ENCODE measurements at places on chromosomes 12 and 14.

GRCh38 chr14:75258079-75258802 lies 20.4 kb upstream of the FOS start:
- DNase-seq, result no peak

DNA sequence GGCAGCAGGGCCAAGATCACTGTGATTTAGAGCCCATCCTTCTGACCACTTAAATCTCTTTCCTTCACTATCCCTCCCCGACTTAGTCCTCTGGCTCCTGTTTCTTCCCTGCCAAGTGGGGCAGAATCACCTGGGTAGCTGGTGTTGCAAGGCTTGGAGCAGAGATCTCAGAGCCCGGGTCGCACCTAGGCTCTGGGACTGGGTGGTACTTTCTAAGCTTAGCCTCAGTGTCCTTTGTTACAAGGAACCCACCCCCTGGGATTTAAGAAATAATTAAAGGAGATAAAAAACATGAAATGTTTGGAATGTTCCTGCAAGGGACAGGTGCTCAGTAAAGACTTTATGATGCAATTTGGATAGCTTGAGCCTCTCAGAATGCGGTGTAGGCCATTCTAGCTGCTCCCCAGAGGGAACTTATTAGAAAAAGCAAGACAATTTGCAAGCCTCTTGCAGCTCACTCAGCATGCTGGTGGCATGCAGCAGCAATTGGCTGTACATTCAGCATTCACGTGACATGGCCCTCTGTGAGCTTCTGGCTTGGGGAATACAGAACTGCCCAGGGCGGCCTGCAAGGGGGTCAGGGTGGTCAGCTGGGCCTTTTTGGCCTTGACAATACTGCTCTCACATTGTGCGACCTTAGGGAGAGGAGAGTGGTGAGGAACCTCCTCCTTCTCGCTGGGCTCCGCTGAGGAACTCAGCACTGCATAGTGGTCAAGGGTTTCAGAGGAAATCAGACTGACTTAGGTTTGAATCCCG lies 16.8 kb downstream of the C14orf132 start:
- no peak for DNase-seq

- no peak for DNase-seq
These were observed 608.5 kb downstream of the TMEM121 start for GRCh38 chr14:106134886-106135285.

- DNase-seq, result no peak
These were observed 68.3 kb upstream of the FICD start for GRCh38 chr12:108446766-108447165.

DNA sequence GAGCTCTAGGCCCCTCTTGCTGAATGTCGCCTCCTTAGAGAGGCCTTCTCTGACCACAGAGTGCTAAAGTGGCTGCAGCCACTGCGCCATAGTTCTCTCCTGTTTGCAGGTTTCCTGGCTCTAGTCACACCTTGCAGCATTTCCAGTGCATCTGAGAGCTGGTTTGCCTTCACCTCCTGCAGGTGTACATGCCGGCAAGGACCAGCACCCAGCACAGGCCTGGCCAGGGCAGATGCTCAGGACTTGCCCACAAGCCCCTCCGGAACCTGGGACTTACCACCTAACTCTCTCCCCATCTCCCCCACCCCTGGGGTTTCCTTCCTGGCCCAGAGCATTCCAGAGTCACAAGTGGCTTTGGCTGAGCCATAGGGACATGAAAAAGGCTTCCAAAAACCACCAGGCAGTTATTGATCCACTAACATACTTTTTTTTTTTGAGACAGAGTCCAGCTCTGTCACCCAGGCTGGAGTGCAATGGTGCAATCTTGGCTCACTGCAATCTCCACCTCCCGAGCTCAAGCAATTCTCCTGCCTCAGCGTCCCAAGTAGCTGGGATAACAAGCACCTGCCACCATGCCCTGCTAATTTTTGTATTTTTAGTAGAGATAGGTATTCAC lies 9.1 kb downstream of the ITPK1 start:
- no peak for DNase-seq

DNA sequence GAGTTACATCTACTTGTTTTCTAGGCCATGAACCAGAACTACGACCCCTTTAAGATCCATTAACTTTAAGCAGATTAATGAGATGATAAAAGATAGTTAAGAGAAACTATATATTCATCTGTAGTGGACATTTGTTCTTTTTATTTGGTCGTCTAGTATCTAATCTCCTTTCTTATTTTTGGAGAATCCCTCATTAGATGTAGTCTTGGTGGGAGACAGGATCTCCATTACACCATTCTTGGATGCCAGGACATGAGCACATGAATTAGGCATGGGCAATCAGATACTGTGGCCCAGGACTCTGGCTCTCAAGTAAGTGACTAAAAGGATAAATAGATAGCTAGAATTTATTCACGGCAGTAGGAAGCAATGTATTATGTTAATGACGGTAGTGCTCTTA lies 245.0 kb downstream of the ATP23 start:
- no peak for DNase-seq

- no peak for DNase-seq
These were observed 8.3 kb upstream of the MYL2 start for GRCh38 chr12:110928700-110929099.

- no peak for DNase-seq
These were observed 81.6 kb downstream of the PTGER2 start for GRCh38 chr14:52395728-52396127.

GRCh38 chr12:45547822-45548221 lies 181.7 kb upstream of the ARID2 start:
- DNase-seq, result no peak

Data from T-helper 1 cell (primary cell).